ENCODE measurements at places on chromosomes 12 and 14.

DNA sequence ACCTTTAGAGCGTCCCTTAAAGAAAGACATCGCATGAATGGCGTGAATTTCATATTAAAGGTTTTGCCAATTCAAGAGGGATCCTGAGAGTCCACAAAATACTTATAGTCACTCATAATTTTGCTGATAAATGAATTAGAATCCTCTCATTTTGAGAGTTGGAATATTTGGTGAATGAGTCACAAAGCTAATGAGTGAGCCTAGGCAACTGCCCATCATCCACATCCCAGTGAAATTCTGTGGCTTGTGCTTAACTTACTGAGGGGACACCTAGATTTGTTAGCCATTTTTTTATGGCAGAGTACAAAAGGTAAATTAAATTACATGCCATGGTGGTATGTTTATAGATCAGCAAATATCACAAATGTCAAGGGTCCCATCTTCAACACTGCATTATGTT lies 12.7 kb upstream of the NOXRED1 start:
- DNase-seq, result no peak

GRCh38 chr14:100474196-100474595 lies 113.0 kb downstream of the BEGAIN start:
- no peak for DNase-seq

DNA sequence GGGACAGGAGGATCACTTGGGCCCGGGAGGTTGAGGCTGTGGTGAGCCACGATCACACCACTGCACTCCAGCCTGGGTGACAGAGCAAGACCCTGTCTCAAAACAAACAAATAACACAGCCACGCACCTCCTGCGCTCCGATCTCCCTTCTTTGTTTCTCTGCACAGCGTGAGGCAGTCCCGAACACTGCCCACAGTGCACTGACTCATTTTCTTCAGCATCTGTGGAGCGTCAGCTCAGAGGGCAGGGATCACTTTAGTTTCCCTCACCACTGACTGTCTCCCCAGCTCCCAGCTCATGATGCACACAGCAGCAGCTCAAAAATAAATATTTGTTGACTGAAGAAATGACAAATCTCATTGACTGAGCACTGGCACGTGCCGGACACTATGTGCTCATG lies 883 bp upstream of the MYL2 start:
- DNase-seq, result no peak

DNA sequence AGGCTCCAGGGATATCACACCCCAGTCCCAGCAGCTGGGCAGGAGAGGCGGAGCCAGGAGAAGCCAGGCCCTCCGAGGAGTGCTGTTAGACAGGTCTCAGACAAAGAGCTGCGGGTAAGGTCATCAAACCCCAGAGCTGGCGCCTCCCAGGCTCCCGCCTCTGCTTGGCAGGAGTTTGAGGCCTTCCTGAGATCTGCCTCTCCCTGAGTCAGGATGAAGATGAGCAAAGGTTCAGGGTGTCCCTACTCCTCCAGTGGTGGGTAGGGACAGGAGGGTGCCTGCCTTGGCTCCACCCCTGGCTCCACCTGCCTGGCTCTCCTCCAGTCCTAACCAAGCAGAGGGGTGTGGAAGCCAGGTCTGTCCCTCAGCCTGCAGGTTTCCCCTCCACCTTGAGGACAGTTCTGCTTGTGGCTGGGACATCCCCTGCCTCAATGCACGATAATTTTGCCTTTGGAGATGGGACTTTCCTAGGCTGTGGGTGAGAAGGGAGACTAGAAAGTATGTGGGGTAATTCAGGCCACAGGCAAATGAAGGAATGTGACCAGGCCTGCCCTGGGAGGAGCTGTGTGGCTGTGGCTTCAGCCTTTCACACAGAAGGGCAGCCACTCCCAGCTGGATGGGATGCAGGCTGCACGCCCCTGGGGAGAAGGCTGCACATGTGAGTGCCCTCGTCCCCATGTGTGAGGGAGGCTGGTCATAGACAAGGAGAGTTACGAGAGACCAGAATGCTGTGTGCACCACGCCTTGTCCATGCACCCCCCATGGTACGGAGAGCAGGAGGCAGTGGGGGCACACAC lies 2.2 kb downstream of the PLEKHG6 start:
- no peak for DNase-seq

DNA sequence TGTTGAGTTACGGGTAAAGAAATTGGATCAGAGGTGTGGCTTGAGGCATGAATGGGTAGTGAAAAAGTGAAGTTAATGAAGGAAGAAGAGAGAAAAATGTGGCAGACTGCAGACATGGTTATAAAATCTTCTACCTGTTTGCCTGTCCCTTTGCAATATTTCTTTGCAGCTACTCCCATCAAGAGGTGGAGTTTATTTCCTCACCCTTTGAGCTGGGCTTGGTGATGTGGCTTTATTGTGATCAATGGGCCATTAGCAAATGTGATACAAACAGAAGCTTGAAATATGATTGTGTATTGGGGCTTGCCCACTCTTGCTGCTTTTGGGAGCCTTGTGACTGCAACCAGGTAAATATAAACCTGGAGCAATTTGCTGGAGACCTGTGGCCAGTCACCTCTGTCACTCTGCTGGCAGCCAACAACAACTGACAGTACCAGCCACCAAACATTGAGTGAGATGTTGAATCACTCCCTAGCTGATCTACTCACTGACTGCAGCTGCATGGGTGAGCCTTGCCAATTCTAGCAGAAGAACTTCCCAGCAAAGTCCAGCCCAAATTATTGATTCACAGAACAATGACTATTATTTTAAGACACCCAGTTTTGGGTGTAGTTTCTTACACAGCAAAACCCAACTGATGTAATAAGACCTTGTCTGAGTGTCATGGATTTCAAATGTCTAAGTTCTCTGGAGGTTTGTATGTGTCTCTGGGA lies 151.0 kb upstream of the ATP2B1 start:
- no peak for DNase-seq

DNA sequence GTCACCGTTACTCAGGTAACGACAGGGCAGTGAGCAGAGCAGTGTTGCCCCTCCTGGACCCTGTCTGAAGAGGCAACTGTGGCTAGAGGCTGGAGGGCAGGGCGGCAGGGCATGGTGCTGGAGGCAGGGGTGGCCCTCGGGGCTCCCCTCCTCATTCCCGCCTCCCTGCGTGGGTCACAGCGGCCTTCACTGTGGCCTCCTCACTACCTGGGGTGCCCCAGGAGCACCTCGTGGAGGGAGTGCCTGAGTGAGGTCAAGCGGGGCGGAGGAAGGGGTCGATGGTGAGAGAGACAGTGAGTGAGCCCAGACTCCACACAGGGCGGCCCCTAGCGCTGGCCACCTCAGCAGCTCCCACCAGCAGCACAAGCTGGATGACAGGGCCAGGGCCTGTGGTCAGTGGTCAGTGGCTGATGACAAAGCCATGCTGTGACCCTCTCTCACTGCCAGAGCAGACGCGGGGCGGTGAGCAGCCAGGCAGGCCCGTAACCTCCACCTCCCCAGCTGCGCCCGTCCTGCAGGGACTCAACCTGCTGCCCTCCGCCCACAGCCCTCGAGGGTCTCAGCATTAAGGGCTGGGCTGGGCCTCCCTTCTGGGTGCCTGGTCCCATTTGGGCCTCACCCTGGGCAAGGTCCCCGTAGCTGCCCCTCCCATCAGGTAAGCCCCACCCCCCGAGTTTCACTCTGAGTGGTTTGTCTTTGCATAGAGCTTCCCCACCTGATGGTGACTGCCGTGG lies 17.8 kb downstream of the GPR132 start:
- DNase-seq, result no peak

- DNase-seq, result no peak
Observed at GRCh38 chr12:54136844-54137580, 51.8 kb downstream of the SMUG1 start.

GRCh38 chr12:91618281-91618680 lies 435.7 kb upstream of the DCN start:
- no peak for DNase-seq

DNA sequence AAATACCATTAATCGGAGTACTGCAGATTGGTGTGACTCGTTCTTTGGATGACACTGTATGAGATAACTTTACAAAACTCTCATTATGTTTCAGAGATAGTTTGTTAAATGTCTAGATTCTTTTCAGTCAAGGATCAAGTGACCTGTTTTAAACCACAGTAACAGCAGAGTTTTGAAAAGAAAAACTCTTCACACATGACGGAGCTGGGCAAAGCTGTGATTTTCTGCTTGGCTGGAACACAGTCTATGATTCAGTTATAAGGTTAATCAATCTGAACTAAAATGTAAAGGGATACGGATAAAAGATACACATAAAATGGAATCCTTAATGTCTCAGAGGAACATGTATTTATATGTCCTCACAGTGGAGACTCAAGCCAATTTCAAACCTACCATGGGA lies 573.2 kb downstream of the PRKD1 start:
- no peak for DNase-seq

- DNase-seq, result no peak
Observed at GRCh38 chr12:9868311-9868801, 798 bp downstream of the CLEC2B start.
